PC-3 (cell line): ENCODE measurements at places on chromosomes 1 and 21. TPM values are rescaled to one million over a fixed set of nuclear protein-coding genes. Genes with fewer than 3 reads are reported as not detected.
A peak's percentile ranks its signal among the peaks of the same experiment; 100 is the strongest.

DNA sequence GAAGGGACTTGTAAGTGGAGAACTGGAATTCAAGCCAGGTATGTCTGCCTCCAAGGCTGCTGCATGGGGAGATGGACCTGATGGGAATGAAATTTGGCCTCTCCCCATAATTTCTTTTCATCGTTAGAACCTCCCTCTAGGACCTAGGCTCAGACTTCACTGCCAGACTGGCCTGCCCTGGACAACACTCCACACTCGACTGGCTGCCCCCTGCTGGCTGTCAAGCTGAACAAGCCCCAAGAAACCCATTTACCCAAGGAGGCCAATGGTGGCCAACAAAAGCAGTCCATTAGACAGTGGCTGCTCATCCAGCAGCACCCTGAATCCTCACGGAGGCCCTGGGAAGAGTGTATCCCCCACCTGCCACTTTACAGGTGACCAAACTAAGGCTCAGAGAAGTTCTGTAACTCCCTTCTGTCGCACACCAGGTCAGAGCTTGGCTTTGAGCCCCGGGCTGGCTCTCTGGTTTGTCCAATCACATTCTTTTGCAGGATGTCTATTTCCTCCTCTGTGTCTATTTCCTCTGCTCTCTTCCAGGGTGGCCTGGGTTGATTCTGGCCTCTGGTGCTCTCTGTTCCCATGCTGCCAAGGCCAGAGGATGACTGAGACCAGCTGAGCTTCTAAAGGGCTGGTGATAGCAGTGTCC, 3.8 kb downstream of the RNF186 start:
- no peaks in the 10 kb centered on the region for H3K36me3 ChIP-seq
- H3K27ac ChIP-seq = no peak overlapping the region
- H3K27me3 ChIP-seq = no peaks in the 10 kb centered on the region
- no peaks in the 10 kb centered on the region for H3K4me1 ChIP-seq

DNA sequence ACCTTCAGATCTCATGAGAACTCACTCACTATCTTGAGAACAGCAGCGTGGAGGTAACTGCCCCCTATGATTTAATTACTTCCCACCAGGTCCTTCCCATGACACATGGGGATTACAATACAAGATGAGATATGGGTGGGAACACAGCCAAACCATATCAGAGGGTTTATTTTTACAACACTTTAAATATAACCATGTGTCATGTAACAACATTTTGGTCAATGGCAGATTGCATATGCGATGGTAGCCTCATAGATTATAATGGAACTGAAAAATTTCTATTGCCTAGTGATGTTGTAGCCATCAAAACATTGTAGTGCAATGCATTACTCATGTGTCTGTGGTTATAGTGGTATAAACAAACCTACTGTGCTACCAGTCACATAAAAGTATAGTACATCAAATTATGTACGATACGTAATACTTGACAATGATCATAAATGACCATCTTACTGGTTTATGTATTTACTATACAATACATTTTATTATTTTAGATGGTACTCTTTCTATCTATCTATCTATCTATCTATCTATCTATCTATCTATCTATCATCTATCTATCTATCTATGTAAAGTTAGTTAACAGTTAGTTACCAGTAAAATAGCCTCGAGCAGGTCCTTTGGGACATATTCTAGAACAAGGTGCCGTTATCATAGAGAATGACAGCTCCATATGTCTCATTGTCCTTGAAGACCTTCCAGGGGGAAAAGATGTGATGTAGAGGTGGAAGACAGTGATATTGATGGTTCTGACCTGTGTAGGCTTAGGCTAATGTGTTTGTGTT, 12.6 kb upstream of the S100B start:
- H3K36me3 ChIP-seq = no peaks in the 10 kb centered on the region
- H3K4me1 ChIP-seq = no peaks in the 10 kb centered on the region
- no peak overlapping the region for H3K27ac ChIP-seq
- peak; percentile 4 for DNase-seq
- no peak overlapping the region for H3K4me3 ChIP-seq

SYPL2 gene
- total RNA-seq = not detected in 2 replicates

SYNC gene
- 6.6 and 10.0 TPM in 2 replicates for total RNA-seq

DNA sequence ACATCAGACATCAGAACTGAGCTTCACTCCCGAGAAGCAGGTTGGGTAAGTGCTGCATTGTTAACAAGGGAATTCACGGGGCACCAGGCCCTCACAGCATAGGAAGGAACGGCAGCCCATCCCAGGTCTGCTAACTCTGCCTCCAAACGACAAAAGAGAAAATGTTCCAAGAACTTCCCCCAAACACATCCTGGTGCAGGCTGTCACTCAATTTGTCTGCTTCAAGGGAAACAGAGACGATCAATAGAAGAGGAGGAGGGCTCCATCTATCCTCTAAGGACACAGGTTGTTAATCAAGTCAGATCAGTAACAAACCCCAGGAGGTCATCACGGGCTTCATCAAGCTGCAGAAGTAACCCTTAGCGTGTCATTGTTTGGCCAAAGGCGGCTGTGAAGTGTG, 3.5 kb upstream of the TSPEAR start:
- peaks cover 11% of the 10 kb centered on the region; the same call in 1 of the 2 replicates for H3K27me3 ChIP-seq
- DNase-seq = no peak
- no peak overlapping the region for H3K4me3 ChIP-seq
- no peak overlapping the region for H3K27ac ChIP-seq

DNA sequence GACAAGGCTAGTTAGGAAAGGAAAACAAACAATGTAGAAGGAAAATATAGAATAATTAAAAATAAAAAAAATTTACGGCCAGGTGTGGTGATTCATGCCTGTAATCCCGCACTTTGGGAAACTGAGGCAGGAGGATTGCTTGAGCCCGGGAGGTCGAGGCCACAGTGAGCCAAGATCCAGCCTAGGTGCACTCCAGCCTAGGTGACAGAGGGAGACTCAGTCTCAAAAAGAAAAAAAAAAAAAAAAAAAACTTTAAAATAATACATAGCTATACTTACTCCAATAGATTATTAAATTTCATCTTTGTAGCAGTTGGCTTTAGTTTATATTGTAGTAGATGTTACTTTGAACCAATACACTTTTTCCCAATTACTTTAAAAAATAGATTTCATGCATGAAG, 32.0 kb downstream of the LIN9 start:
- H3K4me3 ChIP-seq = no peak overlapping the region
- DNase-seq = no peak
- peak overlapping the region; percentile 6; the same call in 1 of the 2 replicates for H3K27ac ChIP-seq
- H3K4me1 ChIP-seq = peaks cover 12% of the 10 kb centered on the region

- H3K36me3 ChIP-seq = no peaks in the 10 kb centered on the region
- no peak overlapping the region for H3K27ac ChIP-seq
- no peaks in the 10 kb centered on the region for H3K27me3 ChIP-seq
- no peaks in the 10 kb centered on the region for H3K4me1 ChIP-seq
- no peak for DNase-seq
These were observed 128.3 kb downstream of the ELAVL4 start for GRCh38 chr1:50237056-50237455.

- no peaks in the 10 kb centered on the region for H3K36me3 ChIP-seq
- DNase-seq = no peak
- H3K27ac ChIP-seq = no peak overlapping the region
- H3K4me3 ChIP-seq = no peak overlapping the region
- no peaks in the 10 kb centered on the region for H3K4me1 ChIP-seq
- no peaks in the 10 kb centered on the region for H3K27me3 ChIP-seq
These were observed 27.4 kb downstream of the CDCA8 start for GRCh38 chr1:37719572-37720195.

PCP4 gene
- total RNA-seq = not detected in 2 replicates

DNA sequence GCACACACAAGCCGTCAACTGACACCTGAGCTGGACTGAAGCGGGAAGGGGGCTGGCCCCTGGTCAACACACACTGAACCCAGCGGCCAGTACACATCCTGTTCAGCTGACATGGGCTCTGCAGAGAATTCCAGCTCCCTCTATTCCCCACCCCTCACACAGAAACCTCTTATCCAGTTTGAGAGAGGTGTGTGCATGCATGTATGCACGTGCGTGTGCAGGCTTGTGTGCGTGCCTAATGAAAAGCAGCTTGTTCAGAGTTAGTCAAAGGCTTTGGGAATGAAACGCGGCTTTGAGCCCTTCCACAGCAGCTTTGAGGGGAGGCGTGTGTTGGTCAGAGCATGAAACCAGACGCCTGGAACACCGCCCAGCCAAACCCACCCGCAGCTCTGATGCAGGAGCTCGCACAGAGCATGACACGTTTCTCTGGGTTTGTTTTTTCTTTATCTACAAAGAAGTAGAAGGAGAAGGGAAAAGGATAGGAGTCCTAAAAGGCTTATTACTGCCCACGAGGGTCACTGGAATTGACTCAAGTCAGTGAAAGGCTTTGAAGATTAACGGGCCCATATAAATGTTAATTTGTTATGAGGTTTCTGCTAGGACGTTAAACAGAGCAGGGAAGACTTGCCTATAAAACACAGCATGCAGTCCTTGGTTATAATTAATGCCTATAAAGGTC, 184.2 kb downstream of the ETS2 start:
- no peaks in the 10 kb centered on the region for H3K36me3 ChIP-seq
- peaks cover 27% of the 10 kb centered on the region for H3K4me1 ChIP-seq
- H3K27me3 ChIP-seq = no peaks in the 10 kb centered on the region

CCDC181 gene
- total RNA-seq = 0.07 TPM in 1 of 2 replicates, not detected in the other

CYP4B1 gene
- not detected in 2 replicates for total RNA-seq
